NT2/D1 (cell line): ENCODE measurements at places on chromosomes 13 and 19.

GRCh38 chr13:105607016-105607415, 928.4 kb downstream of the EFNB2 start:
- no peak for DNase-seq

DNA sequence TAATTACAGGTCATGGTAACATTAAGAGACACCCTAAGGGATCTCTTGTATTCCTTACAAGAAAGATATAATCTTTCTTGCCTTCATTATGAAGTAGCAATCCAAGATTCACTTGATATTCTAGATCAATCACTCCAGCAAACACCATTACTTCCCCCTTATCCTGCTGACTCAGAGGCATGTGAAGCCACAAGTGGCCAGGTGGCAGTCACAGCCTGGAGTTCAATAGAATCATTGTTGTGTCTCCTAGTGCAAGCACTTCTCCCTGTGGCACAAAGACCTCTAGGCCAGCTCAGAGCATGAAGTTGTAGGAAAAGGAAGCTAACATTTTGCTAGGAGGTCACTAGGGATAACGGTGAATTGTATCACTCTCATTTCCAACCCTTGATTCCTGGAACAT, 864.3 kb upstream of the ATXN8OS start:
- no peak for DNase-seq

DNA sequence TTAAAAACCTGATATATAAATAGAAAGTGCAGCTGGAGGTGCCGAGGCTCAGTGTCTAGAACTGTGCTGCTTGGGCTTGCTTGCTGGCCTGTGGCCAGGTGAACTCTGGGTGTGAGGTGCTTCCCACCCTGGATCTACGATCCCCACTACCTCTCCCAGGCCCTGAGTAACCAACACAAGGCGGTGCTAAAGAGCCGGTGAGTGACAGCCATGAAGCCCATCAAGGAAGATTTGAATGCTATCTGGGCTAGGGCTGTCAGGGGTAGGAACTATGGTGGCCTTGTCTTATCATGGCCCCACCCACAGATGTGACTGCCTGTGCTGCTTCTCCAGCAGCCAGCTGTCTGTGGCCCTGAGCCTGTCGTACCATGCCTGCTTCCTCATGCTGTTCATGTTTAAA, 25.6 kb upstream of the ZNF91 start:
- DNase-seq: no peak

GRCh38 chr13:99472122-99472440, 29.2 kb upstream of the TM9SF2 start:
- no peak for DNase-seq

DNA sequence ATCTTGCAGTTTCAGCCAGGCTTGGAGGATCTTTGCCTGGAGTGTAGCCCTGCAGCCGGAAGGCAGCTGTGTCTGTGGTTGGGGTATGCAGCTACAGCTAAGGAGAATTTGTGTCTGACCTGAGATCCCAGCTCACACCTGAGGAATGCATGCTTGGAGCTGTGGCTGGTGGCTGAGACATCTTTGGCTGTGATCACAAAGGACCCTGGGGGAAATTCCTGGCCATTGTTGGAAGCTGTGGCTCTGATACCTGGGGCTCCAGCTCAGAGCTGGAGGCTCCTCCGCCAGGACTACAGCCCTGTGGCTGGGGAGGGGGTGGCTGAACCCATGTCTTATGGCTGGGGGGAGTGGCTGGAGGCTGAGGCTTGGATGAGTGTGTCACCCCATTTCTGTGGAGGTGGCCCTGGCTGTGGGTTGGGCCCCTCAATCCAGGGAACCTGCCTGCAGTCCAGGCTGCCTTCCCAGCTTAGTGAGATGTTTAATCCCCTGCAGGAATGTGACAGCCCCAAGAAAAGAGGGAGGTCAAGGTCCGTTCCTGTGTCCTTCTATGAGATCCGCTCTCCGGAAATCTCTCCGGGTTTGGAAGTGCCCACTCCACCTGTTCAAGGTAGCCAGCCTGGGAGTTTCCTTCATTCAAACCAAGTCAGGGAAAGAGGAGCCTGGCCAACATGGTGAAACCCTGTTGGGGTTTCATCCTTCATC, 27.6 kb downstream of the ARHGEF18 start:
- peak; percentile 47 for DNase-seq

GRCh38 chr13:29572575-29572974, 22.9 kb downstream of the SLC7A1 start:
- no peak for DNase-seq

DNA sequence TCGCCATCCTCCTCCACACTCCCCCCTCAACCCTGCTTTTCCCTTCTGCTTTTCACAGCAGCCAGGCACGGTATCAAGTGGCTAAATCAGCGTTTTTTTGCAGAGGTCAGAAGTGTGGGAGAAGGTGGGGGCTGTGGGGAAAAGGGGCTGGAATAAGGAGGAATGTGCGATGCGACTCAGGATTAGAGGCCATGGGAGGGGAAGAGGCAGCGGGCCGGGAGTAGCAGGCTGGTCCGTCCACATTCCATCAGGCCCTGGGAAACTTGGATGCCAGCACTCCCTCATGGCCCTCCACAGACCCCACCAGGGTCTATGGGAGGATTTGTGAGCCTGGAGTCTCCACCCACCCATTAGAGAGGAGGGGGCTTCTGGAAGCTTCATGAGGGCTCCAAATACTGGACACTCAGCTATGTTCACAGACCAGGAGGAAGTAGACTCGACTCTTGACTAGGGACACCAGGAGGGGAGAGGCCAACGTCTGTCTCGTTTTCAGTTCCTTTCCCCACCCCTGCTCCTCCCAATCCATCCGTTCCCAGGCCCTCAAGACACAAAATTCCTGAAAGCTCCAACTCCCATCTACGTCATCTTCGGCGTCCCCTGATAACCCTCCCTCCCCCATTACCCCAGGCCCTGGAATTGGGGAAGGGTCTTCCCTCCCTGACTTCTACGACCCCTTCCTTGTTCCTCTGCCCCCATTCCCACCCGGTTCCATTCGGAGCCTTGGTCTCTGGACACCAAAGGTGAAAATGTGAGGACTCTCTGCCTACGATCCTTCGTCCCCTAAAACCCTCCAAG, 3.3 kb upstream of the KCNC3 start:
- no peak for DNase-seq
